IPS-NIHi11 (cell line): ENCODE measurements at places on chromosomes 3 and 15.
A peak's percentile ranks its signal among the peaks of the same experiment; 100 is the strongest.

DNA sequence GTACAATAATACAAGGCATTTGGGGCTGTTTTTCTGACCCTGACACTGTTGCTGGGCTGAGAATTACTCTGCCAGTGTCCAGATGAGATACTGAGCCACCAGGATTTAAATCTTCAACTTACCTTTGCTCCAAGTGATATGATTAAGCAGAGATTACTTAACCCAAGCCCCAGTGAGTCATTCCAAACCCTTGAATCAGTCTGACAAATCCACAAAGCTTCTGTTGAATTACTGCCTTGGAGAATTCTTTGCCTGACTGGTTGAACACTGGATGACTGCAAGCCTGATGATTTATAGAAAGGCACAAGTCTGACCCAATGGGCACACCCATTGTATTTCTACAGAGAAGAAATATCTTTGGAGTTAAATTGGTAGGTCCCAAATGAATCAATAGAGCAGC lies 88.2 kb upstream of the TSC22D2 start:
- DNase-seq = peak; percentile 44

DNA sequence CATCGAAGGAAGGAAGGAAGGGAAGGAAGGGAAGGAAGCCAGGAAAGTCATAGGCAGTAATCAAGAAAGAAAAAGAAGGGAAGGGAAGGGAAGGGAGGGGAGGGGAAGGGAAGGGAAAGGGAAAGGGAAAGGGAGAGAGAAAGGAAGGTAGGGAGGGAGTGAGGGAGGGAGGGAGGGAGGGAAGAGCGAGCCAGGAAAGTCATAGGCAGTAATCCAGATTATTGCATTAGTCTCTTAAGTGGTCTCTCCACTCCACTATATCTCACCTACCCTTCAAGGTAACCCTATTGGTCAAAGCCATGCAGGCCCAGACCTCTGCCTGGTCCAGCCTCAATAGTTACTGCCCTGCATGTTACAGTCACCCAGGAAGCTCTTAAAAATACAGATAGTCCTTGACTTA lies 106.2 kb upstream of the RAP2B start:
- no peak for DNase-seq

DNA sequence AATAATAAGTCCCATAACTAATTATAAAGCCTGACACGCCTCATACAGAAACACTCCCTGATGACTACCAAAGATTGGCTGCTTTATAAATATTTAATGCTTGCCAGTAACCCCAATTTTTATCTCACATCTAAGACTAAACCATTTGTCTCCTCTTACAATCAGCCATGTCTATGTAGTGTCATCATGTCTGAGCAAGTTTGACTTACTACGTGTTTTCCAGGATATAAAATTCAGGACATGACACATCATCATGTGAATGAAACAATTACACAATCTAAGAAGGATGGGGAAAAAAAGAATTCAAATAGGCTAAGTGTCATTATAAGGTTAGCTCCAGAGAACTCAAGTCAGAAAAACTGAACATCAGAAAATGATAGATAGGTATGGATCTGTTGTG lies 208.7 kb downstream of the MECOM start:
- DNase-seq = no peak

GRCh38 chr15:28019594-28020309 lies 79.4 kb downstream of the OCA2 start:
- DNase-seq = peak; percentile 46

DNA sequence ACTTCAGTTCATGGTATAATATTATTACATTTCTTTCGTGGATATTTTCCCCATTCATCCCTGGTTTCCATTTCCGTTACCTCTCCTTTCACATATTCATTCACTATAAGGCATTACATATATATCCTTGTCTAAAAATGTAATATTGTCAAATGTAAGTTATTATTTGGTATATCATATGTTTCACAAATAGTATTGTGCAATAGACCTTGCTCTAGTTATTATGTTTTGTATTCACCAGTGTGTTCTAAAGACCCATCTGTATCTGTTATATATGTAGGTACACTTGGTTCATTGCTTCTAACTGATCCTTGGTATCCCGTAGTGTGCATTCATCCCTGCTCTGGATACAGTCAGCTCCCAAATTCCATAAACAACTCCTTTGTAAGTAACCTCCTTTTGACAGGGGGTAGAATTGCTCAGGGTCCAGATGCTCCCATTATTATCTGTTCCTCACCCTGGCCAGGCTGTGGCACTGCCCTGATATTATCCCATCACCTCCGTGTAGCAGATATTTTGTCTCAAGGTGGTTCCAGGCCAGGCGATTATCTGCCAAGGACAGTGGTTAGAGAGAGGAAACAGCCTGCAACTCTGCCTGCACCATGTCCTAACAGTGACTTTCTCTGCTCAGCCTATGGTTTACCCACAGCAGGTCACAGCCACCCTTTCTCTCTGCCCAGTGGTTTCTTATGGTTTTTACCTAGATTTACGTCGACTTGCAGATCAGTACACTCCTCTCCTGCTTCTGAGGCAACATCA lies 29.2 kb downstream of the PAQR9 start:
- DNase-seq = no peak
